ENCODE measurements at places on chromosomes 16 and 17.

DNA sequence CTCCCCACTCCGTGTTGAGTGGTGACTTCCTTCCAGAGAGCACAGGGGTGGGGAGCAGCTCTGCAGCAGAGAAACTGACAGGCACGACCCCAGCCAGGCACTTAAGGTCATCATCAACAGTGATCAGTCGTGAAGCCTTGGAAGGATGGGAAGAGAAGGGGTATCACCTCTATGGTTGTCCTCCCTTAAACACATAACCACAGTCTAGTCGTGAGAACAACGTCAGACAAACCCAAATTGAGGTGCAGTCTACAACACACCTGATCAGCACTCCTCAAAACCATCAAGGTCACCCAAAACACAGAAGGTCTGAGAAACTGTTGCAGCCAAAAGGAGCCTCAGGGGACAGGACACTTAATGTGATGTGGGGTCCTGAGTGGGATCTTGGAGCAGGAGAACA is 68.3 kb downstream of the MPRIP start:
- DNase-seq = no peak
- no peak overlapping the region for H3K4me3 ChIP-seq
- no peaks in the 10 kb centered on the region for H3K36me3 ChIP-seq
- H3K27ac ChIP-seq = no peak overlapping the region
- peaks cover 100% of the 10 kb centered on the region for H3K4me1 ChIP-seq

DNA sequence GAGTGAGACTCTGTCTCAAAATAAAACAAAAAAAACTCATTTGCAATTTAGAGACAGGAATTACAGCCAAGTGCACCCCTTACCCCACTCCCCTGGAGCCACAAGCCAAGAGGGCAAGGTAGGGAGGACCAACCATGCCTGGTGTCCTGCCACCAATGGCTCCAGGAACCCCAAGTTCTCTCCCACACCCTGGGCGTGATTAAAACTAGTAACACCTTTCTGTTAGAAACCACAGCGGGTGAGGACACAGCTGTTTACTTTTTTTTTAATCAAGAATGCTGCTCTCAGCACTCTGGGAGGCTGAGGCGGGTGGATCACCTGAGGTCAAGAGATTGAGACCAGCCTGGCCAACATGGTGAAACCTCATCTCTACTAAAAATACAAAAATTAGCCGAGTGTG is 38.1 kb downstream of the ANKRD11 start:
- DNase-seq = no peak
- H3K27ac ChIP-seq = no peak overlapping the region
- no peak overlapping the region for H3K4me3 ChIP-seq
- H3K27me3 ChIP-seq = no peaks in the 10 kb centered on the region

GRCh38 chr17:81615401-81615930 is 21.4 kb downstream of the NPLOC4 start:
- H3K4me1 ChIP-seq = peaks cover 14% of the 10 kb centered on the region
- H3K4me3 ChIP-seq = no peak overlapping the region
- peak overlapping the region; percentile 81 for H3K27ac ChIP-seq

DNA sequence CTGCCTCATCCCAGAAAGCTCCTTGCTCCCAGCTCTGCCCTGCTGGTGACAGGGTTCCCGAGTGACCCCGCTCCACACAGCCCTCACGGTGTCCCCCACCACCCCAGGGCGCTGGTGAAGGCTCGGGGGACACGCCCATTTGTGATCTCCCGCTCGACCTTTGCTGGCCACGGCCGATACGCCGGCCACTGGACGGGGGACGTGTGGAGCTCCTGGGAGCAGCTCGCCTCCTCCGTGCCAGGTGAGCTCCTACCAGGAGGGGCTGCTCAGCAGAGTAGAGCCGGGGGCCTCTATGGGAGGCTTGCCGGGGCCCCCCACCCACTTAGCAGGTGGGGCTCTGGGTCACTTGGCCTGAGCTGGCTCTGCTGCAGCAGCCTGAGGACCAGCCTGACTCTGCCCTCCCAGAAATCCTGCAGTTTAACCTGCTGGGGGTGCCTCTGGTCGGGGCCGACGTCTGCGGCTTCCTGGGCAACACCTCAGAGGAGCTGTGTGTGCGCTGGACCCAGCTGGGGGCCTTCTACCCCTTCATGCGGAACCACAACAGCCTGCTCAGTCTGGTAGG is 11.2 kb downstream of the GAA start:
- H3K4me1 ChIP-seq = no peaks in the 10 kb centered on the region
- H3K27me3 ChIP-seq = no peaks in the 10 kb centered on the region
- no peak overlapping the region for H3K27ac ChIP-seq
- DNase-seq = no peak

GRCh38 chr17:42392692-42393415 is 4.6 kb upstream of the STAT3 start:
- peaks cover 8% of the 10 kb centered on the region for H3K4me1 ChIP-seq
- H3K27ac ChIP-seq = no peak overlapping the region
- no peaks in the 10 kb centered on the region for H3K27me3 ChIP-seq
- no peaks in the 10 kb centered on the region for H3K36me3 ChIP-seq
- no peak overlapping the region for H3K4me3 ChIP-seq

All from heart left ventricle (tissue), 16 donors.